T-helper 17 cell (primary cell): ENCODE measurements at places on chromosomes 7 and 10. TPM values are rescaled to one million over a fixed set of nuclear protein-coding genes. Genes with fewer than 3 reads are reported as not detected.

Gene THSD7A
- total RNA-seq, result not detected

Gene HOXA2
- total RNA-seq, result not detected

Gene MYH16
- not detected for total RNA-seq

Gene TMEM236
- 0.07 TPM for total RNA-seq

Gene OPN4
- not detected for total RNA-seq

Gene ADAM12
- total RNA-seq, result 36.6 TPM

Gene TMEM130
- total RNA-seq, result not detected

Gene STK31
- total RNA-seq, result 0.26 TPM

Gene SFTPA1
- total RNA-seq, result not detected

Gene IDI2
- not detected for total RNA-seq

Gene UNCX
- total RNA-seq, result not detected

Gene SPDYE16
- 0.91 TPM for total RNA-seq

Gene CTNNA3
- total RNA-seq, result 1.6 TPM

Gene FBXL15
- 9.9 TPM for total RNA-seq

Gene DNAJC30
- 10.6 TPM for total RNA-seq

GRCh38 chr10:28559618-28560017 lies 26.7 kb downstream of the WAC start:
- DNase-seq, result no peak

DNA sequence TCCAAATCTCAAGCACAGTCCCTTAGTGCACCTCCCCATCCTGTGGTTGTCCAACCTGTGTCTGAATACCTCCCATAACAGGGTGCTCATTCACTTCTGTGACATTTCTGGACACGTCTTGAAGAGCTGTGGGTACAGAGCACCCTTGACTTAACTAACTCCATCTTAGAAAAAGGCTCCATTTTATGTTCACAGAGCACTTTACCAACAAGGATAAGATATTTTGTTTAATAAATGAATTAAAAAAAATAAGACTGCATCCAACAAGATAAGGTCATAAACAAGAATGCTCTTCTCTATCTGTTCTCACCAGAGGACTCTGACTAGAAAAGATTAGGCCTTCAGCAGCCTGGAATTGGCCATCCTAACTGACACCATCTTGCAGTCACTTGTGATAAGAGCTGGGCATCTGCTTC lies 335.2 kb upstream of the ZNF32 start:
- no peak for DNase-seq

DNA sequence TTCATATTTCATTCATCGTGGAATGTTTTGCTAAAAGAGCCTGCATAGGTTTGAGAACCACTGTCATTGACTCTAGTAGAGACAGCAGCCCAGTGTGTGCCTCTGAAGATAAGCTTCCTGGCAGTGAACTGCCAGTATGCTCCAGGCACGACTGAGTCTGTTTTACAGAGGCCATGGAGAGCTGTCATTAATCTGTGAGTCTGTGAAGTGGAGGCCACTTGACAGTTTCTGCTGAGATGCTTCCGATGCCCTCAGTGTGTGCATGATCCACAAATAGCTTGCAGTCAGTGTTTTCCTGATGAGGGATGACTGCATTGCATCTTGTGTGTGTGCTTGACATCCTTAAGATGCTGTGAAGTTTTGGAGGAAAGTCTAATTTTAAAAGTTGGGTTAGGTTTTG lies 162.2 kb downstream of the PFKFB3 start:
- no peak for DNase-seq

GRCh38 chr10:76647301-76647700 lies 990.3 kb downstream of the KCNMA1 start:
- DNase-seq, result no peak

GRCh38 chr7:142669074-142669654 lies 80.1 kb upstream of the PRSS1 start:
- no peak for DNase-seq

GRCh38 chr10:48456361-48456804 lies 148.5 kb downstream of the ARHGAP22 start:
- DNase-seq, result no peak

GRCh38 chr10:71512761-71513539 lies 116.2 kb downstream of the CDH23 start:
- DNase-seq, result no peak

DNA sequence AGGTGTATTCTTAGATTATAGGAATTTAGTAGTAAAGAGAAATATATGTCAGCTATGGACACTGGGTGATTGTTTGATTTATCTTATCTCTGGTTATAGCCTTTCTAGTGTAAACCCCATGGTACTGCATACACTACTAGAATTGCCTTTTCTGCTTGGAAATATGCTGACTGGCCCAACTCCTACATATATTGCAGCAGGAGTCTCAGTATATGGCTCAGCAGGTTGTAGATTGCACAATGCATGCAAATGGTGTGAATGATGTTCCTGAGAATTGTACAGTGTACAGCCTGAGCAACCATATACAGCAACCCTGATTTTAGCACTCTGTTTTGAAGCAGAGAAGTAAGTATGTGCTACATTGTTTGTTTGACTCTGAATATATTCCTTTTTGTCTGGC lies 153.4 kb upstream of the NPY start:
- DNase-seq, result no peak

- no peak for DNase-seq
These were observed 348.4 kb upstream of the PODXL start for GRCh38 chr7:131904760-131905327.

GRCh38 chr7:109101332-109101731 lies 531.7 kb downstream of the DNAJB9 start:
- DNase-seq, result no peak

DNA sequence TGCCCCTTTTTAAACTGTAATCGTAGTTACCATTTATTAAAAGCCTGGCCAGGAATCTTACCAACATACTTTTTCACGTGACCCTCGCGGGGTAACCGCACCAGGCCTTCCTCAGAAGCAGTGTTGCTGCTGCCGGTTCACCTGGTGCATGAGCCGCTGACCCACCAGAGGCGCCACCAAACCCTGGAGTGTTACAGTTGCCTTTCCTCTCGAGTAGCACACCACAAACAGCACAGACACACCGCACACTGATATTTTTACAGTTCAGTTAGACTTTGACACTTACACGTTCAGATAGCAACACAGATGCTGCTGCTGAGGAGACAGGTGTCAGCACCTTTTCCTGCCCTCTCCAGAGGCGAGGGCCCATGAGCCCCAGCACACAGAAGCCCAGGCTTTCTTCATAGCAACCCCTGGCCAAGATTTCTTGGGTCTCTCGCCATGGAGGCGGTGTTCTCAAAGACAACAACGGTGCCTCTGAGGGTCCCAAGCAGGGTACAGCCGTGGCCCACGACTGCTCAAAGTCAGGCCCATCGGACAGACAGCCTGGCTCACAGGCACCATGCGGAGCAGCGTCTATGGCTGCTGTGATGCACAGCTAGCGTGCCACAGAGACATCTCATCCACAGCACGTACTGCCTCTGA lies 123.1 kb downstream of the DIP2C start:
- no peak for DNase-seq

DNA sequence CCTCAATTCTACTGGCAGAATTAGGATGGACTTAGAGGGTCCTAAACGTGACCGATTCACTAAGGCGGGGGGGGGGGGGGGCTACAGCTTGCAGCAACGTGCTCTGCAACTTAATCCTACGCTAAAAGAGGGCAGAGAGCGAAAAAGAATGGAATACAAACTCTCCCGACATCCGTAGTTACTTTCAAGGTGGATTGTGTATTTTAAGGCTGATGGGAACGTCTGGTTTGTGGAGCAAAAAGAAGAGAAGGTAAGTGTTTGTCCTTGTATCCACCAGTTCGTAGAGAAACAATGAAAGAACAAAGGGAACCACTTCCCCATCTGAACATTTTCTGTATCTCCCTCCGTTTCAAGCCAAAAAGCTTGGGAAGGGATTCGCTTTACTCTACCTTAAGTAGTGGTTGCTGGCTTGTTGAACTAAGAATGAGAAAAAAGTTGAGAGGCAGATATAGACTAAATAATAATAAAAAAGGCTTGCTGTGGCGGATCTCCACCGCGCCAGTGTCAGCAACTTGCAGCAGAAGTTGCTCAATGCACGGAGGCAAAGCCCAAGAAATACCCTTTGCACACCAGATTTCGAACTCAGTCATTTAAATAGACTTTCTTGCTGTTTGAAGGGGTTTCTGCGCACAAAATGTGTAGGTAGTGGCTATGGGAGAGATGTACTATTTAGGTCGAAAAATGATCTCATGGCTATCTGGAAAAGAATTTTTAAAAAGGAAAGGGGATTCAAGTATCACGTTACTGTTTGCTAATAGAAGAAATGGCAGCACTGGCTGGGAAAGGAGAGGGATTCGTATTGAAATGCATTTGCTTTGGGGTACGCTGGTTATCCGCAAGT lies 736 bp downstream of the SKIDA1 start:
- DNase-seq, result no peak

GRCh38 chr10:21230219-21230618 lies 295.3 kb downstream of the SKIDA1 start:
- no peak for DNase-seq

GRCh38 chr10:16440396-16441133 lies 3.8 kb downstream of the PTER start:
- no peak for DNase-seq

DNA sequence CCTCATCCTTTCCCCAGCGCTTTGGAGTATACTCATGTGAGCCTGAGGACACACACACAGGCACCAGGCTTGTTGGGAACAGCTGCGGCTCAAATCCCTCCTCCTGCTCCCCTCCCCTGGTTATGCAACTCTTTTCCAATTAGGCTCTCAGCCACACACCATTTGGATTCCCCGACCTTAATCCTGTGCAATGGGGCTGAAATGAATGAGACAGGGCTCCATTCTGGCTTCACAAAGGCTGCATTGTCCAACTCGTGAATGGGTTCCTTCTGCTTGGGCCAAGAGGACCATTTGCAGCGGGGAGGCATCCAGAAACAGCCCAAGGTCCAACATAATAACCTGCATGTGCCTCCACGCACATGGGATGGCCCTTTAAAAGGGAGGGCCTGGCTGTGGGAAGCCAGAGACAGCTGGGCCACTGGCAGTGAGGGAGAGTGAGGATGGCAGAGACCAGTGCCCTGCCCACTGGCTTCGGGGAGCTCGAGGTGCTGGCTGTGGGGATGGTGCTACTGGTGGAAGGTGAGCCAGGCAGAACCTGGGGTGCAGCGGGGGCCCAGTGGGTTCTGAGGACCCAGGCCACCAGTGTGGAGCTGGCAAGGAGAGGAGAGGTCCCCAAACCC lies at the start of gene RGR:
Gene RGR, plus strand, starts transcription at position 403 of the 620 bp plus-strand sequence. Its CDS starts 38 bp downstream, at position 441.
- DNase-seq, result no peak

DNA sequence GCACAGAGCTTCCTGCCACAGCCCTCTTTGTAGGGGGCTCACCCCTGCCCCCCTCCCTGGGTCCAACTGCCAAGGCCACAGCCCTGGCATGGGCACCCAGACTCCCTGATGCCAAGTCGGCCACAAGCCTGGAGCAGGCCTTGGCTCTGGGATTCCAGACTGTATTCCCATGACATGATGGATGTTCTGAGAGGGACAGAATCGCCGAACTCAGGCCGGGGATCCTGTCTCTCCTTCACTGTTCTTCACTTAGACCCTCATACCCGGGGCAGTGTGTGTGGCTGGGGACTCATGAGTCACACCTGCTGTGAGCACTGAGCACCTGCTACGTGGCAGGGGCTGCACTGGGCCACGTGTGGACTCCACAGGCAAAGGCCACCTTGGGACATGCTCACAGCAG lies 7.9 kb downstream of the CALML5 start:
- DNase-seq, result no peak

GRCh38 chr7:69883399-69883891 lies 285.2 kb downstream of the AUTS2 start:
- no peak for DNase-seq

- no peak for DNase-seq
These were observed 6.8 kb upstream of the SLK start for GRCh38 chr10:103960103-103960502.

DNA sequence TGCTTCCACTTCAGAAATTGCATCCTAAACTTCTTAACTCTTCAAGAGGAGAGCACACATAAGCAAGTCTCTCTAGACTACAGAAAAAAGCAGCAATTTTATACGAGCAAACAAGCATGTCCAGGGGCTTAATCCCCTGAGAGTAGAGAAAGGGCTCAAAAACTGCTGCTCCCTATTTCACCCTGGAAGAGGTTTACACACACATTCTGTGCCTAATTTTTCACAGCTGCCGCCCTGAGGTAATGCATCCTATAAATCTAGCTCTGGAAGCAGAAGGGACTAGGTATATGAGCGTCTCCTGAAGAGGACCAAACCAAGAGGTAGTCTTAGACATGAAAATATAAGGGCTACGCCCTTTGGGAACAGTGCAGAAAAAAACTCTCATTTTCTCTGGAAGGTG lies 73.1 kb downstream of the CRPPA start:
- no peak for DNase-seq

GRCh38 chr7:4931943-4932342 lies 27.0 kb downstream of the MMD2 start:
- no peak for DNase-seq

GRCh38 chr10:50529660-50530059 lies 94.1 kb downstream of the SGMS1 start:
- DNase-seq, result no peak

GRCh38 chr10:95445837-95446486 lies 115.2 kb downstream of the SORBS1 start:
- peak; percentile 8 for DNase-seq

- no peak for DNase-seq
These were observed 23.7 kb downstream of the PRR15 start for GRCh38 chr7:29587195-29587808.

- no peak for DNase-seq
These were observed 80.3 kb upstream of the RET start for GRCh38 chr10:42996588-42996987.

- no peak for DNase-seq
These were observed 63.2 kb upstream of the OPALIN start for GRCh38 chr10:96421995-96422394.
